ENCODE measurements at places on chromosomes 16 and 17. TPM values are rescaled to one million over a fixed set of nuclear protein-coding genes. Genes with fewer than 3 reads are reported as not detected.

DNA sequence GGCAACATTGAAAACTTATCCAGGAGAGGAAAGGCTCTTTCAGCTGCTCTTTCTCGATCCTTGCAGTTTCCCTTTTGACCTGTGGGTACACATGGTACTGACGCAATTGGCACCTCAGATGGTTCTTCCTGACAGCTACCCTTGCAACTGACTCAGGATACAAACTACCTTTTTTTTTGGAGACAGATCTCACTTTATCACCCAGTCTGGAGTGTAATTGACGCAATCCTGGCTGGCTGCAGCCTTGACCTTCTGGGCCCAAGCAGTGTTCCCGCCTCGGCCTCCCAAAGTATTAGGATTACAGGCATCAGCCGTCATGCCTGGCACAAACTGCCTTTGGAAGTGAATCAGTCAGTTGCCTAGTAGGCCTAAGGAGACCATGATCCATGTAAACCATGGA is 607.2 kb downstream of the WWOX start:
- no peak for DNase-seq

DNA sequence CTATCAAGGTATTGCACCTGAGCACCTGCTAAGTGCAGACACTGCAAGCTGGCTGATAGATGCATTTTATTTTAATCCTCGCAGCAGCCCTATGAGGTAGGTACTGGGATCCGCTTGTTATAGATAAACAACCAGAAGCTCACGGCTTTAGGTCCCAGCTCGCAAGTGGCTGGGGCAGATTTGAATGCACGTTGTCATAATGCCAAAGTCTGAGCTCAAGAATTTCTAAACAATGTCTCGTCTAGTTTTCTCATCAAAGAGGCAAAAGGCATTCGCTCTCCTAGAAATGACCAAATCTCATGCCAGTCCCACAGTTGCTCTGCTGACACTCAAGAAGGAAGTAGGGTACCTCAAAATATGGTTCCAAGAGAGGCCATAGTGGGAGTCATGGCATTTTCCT is 20.5 kb downstream of the SOX9 start:
- DNase-seq = no peak

DNA sequence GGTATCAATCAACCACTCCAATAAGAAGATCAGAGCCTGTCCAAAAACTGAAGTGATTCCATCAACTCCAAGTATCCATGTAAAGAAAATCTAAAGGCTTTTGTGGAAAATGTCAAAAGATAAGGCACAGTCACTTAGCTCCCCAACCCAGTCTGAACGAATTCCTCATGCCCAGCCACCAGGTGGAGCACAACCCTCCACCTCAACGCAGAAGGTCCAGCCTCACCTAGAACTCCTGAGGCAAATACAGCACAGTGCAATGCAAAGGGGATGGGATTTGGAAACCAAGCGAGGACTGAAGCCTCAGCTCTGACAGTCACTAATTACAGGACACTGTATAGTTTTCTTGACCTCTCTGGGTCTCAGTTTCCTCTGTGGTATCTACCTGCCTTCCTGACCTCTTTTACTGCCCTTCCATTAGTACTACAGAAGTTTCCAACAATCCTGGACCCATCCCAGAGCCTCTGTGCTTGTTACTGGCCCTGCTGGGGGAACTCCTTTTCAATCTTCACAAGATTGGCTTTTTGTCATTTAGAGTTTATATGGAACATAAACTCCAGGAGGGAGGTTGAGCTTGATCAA is 2.0 kb downstream of the NCBP3 start:
- DNase-seq = no peak

Gene CCR7
- 361 TPM for total RNA-seq

Gene EFCAB13
- 13.8 TPM for total RNA-seq

DNA sequence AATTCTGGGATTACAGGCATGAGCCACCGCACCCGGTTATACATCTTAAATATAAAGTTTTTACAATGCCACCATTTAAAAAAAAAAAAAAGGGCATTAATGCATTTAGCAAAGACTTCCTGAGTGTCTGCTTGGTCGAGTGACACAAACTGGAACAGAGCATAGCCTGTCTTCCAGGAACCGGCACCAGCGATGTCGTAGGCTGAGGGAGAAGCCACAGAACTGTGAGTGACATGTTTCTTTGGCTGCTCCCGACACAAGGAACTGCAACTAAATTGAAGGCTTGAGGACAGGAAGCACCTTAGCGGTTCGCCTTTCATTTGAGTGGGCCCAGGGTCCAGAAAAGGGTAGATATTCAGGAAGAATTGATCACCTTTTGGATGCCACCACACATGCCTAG is 717.8 kb downstream of the MAF start:
- DNase-seq = no peak

DNA sequence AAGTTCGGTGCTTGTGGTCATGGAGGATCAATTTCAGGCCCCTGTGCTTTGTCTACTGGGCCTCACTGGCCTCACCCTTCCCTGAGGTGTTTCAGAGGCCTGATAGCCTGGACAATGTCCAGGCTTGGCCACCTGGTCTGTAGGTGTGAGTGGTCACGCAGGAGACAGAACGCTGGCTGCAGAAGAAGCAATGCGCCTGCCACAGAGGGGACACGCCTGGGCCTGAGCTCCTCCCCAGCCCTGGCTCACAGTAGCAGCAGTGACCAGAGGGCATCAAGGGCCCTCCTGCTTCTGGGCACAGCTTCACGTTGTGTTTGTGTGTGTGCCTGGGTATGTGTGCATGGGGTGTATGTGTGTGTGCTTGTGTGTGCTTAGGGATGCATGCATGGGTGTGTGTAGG is 1.9 kb upstream of the PITPNM3 start:
- DNase-seq = no peak

Gene MYOCD
- not detected for total RNA-seq

GRCh38 chr17:45291171-45291805 is 25.5 kb downstream of the MAP3K14 start:
- no peak for DNase-seq

DNA sequence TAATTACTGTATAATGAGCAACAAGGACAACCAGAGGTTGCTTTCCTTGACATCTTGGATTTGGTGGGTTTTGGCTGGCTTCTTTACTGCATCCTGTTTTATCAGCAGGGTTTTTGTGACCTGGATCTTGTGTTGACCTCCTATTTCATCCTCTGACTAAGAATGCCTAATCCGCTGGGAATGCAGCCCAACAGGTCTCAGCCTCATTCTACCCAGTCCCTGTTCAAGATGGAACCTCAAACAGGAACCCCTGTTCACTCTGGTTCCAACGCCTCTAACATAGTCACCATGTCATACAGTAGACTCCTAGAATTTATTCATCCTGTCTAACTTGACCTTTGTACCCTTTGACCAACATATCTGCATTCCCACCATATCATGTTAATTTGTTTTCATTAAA is 183.8 kb upstream of the SOX9 start:
- DNase-seq = no peak

GRCh38 chr17:48546137-48546923 is 1.4 kb upstream of the HOXB2 start:
- no peak for DNase-seq

Gene OXLD1
- total RNA-seq = 68.1 TPM

DNA sequence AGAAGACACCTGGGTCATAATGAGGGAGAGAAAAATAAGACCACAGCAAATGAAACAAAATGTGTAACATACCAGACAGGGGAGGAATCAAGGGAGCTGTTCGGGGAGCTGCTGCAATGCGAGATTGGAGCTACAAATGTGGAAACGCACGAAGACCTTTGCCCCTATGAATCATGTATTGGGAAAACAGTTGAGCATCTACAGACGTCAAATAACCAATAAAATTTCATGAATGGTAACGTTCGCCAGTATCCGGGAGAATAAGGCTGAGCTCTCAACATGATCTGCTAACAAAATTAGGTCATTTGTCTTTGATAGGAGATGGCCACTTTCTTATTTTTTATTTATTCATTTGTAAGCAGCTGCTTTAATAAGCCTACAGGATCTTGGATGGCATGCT is 486.2 kb upstream of the RBFOX1 start:
- no peak for DNase-seq

All from T-cell (primary cell).